ENCODE measurements at places on chromosomes 3 and 15.

DNA sequence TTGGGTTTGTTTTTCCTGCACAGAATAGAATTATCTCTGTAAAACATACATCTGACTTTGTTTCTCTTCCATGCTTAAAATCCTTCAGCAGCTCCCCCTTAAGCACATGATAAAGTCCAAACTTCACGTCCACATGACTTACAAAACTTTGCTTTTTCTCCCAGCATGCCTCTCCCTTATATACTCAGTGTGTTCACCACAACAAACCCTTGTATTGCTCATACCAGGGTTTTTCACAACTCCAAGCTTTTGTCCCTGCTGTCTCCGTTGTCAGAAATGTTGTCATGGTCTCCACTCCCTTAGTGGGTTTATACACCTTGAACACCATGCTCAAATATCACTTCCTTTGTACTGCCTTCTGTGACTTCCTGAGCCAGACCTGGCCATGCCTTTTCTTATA lies 91.1 kb upstream of the MITF start:
- no peak for DNase-seq

GRCh38 chr3:35757991-35758757 lies 118.8 kb downstream of the ARPP21 start:
- DNase-seq = no peak

DNA sequence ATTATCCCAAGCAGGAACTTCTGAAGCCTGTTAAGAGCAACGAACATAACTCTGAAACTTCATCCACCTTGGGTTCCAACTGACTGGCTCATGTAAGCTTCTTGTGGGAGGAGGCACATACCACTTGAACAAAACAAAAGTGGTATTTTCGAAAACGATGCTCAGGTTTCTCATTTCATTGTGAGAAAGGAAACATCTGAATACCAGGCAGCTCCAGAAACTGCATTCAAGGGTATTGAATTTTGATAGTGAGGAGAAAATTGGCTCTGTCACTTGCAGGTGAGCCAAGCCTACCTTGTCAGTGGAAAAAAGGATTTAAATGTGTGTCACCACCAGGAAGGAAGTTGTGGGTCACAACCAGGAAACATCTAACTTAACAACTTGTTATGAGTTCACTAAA lies 218.1 kb upstream of the SATB1 start:
- DNase-seq = no peak

- DNase-seq = no peak
Measured at GRCh38 chr3:29718661-29719065, 437.8 kb downstream of the RBMS3 start.

DNA sequence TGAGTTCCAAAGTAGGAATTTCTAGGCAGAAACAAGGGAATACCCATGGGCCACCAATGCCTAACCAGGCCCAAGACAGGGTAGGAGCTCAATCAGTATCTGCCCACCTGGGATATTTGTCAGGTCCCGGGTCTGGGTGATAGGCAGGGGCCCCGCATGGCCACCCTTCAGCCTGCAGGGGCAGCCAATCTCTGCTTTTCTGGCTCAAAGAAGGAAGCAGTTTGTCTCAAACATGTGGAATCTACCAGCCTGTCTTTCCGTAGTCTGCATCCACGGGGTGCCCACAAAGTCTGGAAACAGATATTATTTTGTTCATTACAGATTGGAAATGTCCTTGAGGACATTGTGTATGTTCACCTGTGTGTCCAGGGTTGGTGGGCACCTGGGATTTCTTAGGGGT lies 56.2 kb downstream of the CEMIP start:
- DNase-seq = no peak

DNA sequence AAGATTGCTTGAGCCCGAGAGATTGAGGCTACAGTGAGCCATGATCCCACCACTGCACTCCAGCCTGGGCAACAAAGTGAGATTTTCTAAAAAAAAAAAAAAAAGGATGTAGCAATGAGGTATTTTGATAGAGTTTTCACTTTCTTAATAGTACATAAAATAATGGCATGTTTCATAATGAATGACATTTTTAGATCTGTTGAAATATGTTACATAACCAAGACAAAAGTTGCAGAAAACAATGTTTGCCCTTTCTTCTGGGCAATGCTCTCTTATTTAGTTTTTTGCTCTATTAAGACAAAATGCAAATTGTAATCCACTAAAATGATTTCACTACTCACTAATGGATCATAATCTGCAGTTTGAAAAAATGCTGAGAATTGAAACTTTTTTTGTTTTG lies 4.4 kb upstream of the MAPK6 start:
- no peak for DNase-seq

- DNase-seq = no peak
Measured at GRCh38 chr15:47988564-47988963, 132.2 kb upstream of the SLC24A5 start.

DNA sequence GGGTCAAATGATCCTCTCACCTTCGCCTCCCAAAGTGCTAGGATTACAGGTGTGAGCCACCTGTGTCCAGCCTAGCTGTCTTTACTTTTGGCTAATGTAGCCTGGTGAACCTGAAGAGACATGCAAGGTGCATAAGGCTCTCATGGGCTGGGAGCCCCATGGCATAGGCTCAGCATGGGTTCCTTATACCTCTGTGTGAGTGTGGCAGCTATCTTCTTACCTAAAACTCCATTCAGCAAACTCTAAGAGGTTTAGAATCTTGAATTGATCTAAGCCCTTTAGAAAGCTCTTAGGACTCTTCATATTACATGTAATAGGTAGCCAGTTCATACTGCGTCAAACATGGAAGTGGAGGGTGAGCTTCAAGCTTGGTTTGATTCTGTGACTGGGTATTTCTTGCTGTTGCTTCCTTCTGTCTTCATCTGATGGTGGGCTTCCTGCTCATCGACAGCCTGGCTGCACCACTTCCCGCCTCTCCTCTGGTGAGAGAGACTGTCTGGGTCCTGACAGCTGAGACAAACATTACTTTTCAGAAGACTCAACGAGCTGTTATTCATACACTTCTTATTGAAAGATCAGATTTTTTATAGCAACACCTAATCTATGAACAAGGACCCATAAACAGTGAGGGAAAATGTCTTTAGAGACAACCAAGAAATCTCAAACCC lies 19.2 kb upstream of the TKT start:
- no peak for DNase-seq

DNA sequence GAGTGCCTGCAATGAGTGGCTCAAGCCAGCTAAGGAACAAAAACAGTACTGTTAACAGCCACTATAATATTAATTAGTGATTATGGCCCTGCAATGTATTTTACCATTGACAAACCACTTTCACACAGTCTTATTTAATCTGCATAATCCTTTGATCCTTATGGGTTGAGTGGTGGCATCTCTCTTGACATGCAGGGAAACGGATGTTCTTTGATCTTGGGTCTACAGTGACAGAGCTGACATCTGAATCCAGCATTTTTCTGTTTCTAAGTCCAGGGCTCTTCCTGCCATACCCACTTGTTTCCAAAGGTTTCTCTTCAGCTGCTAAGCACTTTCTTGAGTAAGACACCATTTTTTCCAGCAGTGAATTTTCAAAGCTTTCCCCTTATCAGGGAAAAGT lies 277.7 kb upstream of the ROPN1 start:
- DNase-seq = no peak

- DNase-seq = peak; percentile 55
Measured at GRCh38 chr15:38300395-38300794, 47.8 kb downstream of the SPRED1 start.

GRCh38 chr15:28955160-28955992 lies 69.6 kb downstream of the APBA2 start:
- DNase-seq = no peak

GRCh38 chr15:34986771-34987480 lies 1.2 kb downstream of the ZNF770 start:
- no peak for DNase-seq

GRCh38 chr3:67798412-67798811 lies 144.0 kb upstream of the SUCLG2 start:
- peak; percentile 5 for DNase-seq

- DNase-seq = no peak
Measured at GRCh38 chr3:154510780-154511179, 80.8 kb upstream of the GPR149 start.

GRCh38 chr3:162196964-162197363 lies 700.4 kb downstream of the OTOL1 start:
- no peak for DNase-seq

DNA sequence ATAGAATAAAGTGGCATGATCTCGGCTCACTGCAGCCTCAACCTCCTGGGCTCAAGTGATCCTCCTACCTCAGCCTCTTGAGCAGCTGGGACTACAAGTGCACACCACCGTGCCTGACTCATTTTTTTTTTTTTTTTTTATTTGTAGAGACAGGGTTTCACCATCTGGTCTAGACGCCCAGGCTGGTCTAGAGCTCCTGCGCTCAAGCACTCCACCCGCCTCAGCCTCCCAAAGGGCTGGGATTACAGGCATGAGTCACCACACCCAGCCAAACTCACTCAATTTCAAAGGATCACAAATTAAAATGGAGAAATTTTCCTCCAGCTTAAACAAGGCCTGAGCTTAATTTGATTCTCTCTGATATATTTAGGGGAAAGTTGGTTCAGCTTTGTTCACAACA lies 27.3 kb upstream of the NMB start:
- DNase-seq = peak; percentile 47

- DNase-seq = no peak
Measured at GRCh38 chr3:160435095-160435494, 14.5 kb downstream of the TRIM59 start.

DNA sequence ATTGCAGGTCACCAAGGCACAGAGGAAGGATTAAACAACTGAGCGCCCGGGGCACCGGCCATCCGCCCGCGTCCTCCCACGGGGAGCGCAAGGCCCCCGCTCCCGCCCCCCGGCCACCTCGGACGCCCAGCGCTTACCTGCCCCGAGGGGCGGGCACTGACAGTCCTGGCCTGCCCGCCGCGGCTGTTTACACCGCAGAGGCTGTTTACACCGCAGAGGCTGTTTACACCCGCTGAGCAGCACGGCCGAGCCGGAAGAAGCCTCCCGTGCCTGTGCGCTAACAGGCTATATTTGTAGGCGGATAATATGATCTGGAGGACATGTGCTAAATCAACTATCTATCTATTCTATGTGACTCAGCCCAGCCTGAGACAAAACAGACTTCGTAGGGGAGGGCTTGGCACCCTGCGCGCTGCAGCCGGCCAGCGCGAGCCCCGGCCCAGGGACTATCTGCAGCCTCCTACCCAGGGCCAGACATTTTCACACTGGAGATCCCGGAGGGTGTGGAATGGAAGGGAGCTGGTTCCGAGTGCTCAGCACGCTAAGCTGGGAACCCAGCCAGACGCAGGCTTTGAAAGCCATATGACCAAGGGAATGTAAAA lies at the start of gene LRRC2:
Gene LRRC2 (minus strand): TSS at position 263 of the 602 bp plus-strand sequence. CDS start 14,711 bp downstream, outside the sequence.
- peak; percentile 38 for DNase-seq

GRCh38 chr3:113838631-113839209 lies at the start of gene GRAMD1C:
Gene GRAMD1C (plus strand): TSS chr3:113838788. CDS start chr3:113838910, 122 bp downstream.
- peak; percentile 64 for DNase-seq

- no peak for DNase-seq
Measured at GRCh38 chr3:53236112-53236841, 19.5 kb downstream of the TKT start.

DNA sequence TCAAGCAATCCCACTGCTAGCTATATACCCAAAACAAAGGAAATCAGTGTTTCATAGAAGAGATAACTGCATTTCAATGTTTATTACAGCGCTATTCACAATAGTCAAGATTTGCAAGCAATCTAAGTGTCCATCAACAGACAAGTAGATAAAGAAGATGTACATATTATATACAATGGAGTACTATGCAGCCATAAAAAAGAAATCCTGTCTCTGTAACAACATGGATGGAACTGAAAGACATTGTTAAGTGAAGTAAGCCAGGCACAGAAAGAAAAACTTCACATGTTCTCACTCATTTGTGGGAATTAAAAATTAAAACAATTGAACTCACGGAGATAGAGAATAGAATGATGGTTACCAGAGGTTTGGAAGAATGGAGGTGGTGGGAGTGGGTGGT lies 89.2 kb downstream of the LSAMP start:
- no peak for DNase-seq

- DNase-seq = no peak
Measured at GRCh38 chr15:73584699-73585420, 48.3 kb downstream of the NPTN start.

- DNase-seq = peak; percentile 2
Measured at GRCh38 chr3:173690542-173691180, 293.1 kb downstream of the NLGN1 start.

DNA sequence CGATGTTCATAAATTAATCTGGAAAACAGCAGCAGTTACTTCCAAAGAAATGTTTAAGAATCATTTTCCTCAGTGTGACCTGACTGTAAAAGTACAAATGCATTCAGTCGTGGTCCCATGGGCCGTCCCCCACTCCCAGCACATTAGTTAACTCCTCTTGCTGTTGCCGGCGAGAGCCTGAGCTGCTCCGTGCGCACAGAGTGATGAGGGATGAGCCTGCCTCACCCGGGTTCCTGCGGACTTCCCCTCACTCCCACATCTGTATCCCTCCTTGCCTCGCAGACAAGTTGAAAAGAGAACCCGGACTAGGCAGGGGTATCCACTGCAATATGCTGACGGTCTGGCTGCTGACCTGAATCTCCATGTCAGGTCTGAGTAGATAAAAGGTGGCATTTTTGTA lies 861.7 kb upstream of the NR2F2 start:
- DNase-seq = no peak

GRCh38 chr3:120280026-120280425 lies 5.0 kb downstream of the GPR156 start:
- no peak for DNase-seq

DNA sequence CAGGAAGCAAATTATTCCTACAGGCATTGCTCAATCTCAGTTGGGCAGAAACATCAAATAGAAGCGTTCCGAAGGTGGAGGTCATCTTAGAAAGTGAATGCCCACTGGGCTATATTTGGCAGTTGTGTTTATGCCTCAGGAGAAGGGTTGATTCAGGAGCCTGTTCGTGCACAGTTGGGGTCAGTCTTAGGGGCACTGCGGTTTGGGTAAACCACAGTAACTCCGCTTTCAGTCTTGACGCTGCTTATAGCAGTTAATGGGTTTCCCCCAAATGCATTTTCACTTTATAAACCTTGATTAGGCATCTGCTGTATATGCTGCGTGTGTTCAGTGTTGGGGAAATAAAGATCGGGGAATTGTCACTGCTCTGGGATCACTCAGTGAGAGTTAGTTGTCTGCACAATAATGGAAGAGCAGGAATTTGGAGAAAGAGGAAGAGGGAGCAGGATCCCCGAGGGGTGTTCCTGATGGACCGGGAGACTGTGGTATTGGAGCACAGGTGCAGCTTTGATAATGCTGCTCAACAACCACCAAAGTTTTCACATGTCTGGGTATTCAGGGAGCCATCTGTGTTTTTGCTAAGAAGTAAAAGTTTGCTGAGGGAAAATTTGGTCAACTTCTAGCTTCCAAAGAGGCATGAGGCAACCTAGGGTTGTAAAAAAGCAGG lies 124.3 kb upstream of the EIF1B start:
- DNase-seq = no peak

GRCh38 chr3:52771334-52771681 lies 568 bp upstream of the NEK4 start:
- no peak for DNase-seq

Data from fibroblast of skin of left biceps (primary cell).